ENCODE measurements at places on chromosomes 11 and 22.
A peak's percentile ranks its signal among the peaks of the same experiment; 100 is the strongest.

- DNase-seq = no peak
Measured at GRCh38 chr11:30902929-30903328, 316.8 kb upstream of the MPPED2 start.

DNA sequence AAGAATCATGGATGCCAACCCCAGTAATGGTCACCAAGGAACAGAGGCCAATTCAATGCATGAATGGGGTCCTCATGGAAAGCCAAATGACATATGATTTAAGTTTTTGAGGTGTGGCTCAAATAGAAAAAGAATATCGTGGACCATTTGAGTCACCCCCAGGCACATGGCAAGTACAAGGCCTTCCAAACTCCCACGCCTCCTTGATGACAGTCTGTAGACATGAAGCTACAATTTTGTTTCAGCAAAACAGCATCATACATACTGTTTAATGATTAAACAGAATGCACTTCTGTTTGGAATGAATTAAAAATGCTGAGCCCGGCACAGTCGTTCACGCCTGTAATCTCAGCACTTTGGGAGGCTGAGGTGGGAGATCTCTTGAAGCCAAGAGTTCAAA is 7.4 kb downstream of the FADD start:
- DNase-seq = no peak

- no peak for DNase-seq
Measured at GRCh38 chr11:44090539-44090938, 4.9 kb upstream of the EXT2 start.

DNA sequence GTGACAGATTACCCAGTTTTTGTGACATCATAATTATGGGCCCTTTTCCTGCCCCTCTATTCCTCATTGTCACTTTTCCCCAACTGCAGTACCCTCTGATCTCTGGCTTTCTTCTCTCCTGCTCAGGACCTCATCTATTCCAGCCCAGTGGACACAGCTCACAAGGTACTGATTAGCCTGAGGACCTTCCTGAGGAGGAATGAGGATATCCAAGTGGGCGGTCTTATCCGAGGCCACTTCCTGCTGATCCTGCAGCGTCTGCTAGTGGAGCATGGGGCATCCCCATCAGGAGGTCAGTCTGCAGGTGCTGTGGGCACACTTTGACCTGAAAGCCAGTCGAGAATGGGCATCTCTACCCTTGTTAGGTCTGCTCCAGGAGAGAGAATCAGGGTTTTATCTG is 24.5 kb upstream of the CCDC134 start:
- DNase-seq = no peak

DNA sequence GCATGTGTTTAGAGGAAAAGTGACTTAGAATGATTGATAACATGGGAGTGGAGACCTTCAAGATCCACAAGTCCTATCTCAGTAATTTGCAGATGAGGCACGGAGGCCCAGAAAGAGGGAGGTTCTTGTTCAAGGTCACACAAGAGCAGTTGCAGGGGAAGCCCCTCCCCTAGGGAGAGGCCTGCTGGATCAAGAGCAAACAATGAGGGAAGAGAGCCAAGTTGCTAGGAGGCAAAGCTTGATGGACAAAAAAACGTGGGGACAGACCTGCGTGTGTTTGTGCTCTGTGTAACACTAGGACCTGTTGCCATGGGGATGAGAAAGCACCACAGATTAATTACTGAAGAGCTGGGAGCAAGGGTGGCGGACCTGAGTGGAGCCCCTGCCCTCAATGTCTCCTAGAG is 6.4 kb upstream of the MFRP start:
- no peak for DNase-seq

DNA sequence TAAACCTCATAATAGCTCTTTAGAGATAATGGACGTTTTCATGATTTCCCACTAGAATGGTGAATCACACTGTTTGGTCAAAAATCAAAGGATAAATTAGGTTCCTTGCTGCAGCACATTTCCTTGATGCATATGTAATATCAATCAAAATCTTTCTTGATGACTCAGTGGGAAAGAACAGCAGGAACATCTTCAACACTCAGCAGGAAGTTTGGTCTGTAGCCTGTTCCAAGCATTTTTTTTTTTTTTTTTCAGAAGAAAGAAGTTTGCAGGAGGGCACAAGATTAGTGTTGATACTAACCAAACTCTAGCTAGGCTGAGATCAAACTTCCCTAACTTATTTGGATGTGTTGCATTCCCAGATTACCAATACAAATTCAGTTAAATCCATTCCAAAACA is 1529.8 kb downstream of the FAM181B start:
- DNase-seq = no peak

GRCh38 chr11:12724301-12725054 is 50.3 kb downstream of the TEAD1 start:
- peak; percentile 56 for DNase-seq

DNA sequence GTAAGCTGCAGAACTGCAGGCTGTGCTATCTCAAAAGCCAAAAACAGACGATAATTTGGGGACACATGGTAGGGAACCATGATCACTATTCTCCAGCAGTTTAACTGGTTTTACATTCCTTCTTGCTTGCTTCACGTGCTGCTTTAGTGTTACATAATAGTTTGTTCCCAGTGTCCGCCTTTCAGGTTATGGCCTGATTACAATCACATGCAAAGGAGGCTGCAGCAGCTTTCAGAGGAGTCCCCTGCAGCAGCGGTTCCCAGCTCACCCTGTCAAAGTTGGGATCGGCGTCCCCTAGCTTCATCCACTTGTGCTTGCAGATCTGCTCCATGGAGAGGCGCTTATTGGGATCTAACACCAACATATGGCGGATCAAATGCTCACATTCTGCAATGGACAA is 39.2 kb upstream of the APOA1 start:
- no peak for DNase-seq
